ENCODE measurements at places on chromosomes 3 and 15.

DNA sequence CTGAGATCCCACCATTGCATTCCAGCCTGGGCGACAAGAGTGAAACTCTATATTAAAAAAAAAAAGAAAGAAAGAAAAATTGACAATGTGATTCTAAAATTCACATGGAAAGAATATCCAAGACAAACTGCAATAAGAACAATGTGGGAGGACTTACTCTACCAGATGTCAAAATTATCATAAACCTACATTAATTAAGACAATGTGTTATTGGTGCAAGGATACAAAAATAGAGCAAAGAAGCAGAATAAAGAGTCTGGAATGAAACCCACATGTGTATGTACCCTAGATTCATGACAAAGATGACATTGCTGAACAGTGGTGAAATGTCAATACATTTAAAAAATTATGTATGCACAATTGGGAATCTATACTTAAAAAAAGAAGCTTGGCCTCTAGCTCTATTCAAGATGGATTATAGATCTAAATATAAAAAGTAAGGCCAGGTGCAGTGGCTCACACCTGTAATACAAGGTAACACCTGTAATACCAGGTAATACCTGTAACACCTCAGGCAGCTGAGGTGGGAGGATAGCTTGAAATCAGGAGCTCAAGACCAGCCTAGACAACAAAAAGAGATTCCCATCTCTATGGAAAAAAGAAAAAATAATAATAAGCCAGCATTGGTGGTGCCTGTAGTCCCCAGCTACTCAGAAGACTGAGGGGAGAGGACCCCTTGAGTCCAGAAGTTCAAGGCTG lies 45.7 kb downstream of the ZBTB11 start:
- DNase-seq: no peak

- DNase-seq: no peak
Measured at GRCh38 chr3:178422406-178422805, 113.8 kb upstream of the KCNMB2 start.

DNA sequence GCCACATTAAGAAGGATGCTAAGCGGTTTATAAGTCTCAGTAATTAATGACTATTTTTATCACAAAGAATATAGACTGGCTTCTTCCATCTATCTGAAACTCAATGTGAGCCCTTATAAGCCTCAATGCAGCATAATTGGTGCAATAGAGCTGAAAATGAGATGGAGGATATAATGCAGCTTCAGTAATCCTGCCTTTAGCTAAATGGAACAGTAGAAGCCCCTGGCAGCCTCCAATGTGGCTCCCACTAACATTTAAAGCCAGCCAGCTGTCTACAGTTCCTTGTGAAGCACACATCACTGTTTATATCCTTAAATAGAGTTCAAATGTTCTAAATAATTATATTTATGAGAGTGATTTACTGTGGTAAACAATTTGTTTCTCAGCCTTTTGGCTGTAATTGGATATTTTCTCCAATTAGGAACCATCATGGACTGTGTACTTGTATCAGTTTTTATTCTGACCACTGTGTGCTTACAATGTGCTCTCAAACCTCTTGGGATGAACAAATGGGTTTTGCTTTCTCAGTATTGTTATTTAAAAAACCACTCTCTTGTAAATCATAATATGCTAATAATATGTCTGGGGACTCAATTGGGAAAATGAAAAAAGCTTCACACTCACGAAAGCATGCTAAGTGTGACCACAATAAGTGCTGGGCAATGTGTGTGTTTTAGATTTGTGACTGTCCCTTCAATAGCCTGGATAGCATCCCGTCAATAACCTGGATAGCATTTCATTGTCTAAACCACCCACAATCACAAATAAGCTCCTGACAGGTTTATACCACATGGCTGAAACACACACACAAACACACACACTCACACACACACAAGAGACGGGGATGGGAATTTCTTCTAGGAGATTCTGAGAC lies 366.6 kb downstream of the GBE1 start:
- no peak for DNase-seq

- no peak for DNase-seq
Measured at GRCh38 chr15:71706461-71707229, 103.7 kb upstream of the NR2E3 start.

- DNase-seq: no peak
Measured at GRCh38 chr15:65196637-65197336, 11.6 kb upstream of the CLPX start.

DNA sequence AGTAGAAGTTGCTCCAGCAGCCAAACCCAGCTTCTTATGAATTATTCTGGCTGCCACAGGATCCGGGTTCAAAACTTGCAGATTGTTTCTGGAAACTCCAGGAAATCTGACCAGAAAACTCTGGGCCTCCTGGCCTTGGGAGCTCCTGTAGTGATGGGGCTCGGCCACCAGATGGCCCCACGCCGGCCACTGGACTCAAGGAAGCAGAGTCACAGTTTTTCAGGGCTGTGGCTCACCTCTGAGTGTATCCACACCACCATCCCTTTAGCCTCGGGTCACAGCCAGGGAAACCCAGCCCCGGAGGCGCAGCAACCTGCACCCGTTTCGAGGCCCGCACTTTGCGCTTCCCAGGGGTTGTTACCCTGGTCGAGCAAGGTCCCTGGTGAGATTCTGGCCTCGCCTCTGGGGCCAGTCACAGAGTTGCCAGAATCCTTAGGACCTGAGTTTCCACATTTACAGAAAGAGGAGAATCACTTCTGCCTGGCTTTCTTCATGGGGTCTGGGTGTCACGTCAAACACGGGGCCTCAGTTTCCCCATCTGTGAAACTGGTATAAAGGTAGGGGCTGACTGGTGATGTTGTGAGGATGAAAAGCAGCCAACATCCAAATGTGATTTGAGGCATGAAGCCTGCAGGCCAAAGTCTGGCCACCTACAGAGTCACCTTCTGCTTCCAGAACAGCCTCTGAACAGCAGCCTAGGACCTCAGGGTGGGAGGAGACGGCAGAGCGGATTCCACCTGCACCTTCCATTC lies 53.5 kb upstream of the LCTL start:
- DNase-seq: no peak

- peak; percentile 31 for DNase-seq
Measured at GRCh38 chr3:42063888-42064287, 27.3 kb upstream of the TRAK1 start.

DNA sequence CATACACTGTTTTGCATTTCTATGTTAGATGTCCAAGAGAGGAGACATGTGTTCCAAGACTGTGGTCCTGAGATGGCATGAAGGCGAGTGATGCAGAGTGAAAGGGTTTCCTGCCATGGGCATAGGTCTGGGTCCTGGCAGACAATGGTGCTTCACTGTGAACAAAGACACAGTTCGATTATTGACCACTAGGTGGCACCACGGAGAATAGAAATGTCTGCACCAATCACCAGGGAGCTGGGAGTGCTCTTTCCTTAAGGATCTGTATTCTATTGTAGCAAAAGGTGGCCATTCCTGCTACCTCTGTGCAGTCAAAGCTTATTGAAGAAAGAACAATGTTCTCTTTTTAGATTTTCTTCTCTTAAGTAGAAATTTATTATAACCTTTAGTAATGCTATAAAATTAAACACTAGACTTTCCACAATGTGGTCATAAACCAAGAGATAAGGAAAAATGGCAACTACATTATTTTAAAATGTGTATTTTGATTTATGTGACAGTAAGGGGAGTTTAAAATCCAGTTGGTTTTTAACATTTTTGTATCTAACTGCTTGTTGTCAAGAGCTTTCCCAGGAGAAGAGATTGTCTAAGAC lies 88.7 kb downstream of the GABRG3 start:
- DNase-seq: peak; percentile 67

GRCh38 chr15:52800828-52801747 lies 11.0 kb upstream of the ONECUT1 start:
- no peak for DNase-seq

- no peak for DNase-seq
Measured at GRCh38 chr3:190053919-190054672, 66.6 kb downstream of the P3H2 start.

DNA sequence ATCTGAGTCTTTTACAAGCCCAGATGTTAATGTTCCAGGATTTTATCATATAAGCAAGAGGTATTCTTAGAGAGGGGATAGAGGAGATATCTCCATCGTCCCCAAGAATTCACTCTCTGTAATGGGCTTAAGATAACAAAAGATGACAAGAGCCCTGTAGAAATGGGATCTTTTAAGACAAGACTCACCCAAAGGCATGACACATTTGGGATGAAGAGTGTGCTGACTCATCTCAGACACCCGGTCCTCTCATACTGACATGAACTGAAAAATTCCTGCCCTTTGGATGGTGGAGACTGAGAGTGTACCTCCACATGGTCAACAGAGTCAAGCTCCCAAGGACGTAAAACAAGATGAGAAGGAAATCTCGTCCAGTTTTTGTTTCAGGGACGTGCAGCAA lies 11.0 kb downstream of the LEKR1 start:
- DNase-seq: no peak

DNA sequence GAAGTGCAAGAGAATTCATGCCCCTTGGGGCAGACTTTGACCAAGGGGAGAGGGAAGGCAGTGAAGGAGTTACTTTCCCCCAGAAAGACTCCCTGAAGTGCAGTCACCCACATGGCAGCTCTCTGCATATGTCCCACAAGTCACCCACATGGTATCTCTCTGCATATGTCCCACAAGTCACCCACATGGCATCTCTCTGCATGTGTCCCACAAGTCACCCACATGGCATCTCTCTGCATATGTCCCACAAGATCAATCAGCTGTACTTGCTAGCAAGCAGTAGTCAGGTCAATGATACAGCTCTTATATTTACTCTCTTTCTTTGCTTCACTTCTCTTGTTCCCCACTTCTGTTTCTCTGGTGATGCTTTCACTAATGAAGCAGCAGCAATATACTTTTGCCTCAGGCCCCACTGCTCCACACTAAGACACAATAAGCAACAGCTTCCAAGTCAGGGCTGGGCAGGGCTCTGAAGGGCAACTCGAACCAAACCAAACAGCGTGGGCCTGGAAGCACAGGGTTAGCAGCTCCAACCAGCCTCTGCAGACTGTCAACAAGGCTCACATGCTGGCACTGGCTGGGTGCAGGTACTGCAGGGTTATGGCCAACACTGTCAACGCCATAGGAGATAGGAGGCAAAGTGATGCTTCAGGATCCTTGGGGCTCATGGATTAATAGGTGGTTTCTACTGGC lies 46.7 kb downstream of the THBS1 start:
- no peak for DNase-seq

DNA sequence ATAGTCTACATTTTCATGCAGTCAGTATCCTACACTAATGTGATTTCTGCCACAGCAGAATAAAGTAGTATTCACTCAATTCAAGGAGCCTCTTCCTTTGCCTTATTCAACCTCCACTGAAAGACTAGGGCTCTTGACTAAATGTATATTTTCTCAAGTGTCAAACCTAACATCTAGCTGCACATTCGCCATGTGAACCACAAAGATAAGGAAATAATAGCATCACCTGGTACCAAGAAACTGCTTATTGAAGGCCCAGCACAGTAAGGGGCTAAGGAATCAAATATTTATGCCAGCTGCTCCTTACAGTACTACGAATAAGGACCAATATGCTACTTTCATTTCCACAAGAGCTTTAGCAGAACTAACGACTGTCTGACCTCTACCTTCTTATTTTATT lies 1.3 kb downstream of the SRP14 start:
- DNase-seq: no peak

DNA sequence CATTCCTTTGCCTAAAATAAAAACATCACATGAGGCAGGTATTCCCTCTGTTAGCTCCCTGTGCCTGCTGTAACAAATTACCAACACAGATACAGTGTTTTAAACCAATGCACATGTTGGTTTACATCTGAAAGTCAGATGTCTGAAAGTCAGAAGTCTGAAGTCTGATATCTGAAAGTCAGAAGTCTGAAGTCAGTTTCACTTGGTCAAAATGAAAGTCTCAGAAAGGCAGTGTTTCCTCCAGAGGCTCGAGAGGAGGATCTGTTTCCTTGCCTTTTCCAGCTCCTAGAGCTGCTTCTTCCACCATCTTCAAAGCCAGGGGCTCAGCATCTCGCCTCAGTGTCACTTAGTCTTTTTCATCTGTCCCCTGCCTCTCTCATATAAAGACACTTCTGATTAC lies 22.0 kb downstream of the SST start:
- DNase-seq: no peak

- no peak for DNase-seq
Measured at GRCh38 chr3:74403307-74403706, 211.2 kb downstream of the CNTN3 start.

DNA sequence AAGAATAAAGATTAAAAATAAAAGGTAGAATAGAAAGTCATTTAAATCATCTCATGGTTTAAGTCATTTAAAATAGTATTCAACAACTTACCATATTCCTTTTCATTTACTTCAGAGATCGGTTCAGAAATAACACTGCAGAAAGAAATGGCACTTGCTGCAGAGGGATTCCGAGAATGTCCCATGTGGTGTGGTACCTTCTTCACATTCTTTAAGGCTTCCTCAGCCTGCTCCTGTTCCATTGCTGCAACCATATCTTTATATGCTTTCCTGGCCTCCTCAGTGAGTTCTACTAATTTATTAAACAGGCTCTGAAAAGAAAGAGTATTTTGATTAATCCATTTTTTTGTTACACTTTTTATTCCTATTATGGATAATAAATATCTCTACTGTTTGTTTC lies 32.6 kb upstream of the SHC4 start:
- no peak for DNase-seq

- DNase-seq: no peak
Measured at GRCh38 chr15:59567324-59567723, 44.3 kb upstream of the GCNT3 start.

- DNase-seq: no peak
Measured at GRCh38 chr3:169895072-169895471, 16.3 kb upstream of the SAMD7 start.

DNA sequence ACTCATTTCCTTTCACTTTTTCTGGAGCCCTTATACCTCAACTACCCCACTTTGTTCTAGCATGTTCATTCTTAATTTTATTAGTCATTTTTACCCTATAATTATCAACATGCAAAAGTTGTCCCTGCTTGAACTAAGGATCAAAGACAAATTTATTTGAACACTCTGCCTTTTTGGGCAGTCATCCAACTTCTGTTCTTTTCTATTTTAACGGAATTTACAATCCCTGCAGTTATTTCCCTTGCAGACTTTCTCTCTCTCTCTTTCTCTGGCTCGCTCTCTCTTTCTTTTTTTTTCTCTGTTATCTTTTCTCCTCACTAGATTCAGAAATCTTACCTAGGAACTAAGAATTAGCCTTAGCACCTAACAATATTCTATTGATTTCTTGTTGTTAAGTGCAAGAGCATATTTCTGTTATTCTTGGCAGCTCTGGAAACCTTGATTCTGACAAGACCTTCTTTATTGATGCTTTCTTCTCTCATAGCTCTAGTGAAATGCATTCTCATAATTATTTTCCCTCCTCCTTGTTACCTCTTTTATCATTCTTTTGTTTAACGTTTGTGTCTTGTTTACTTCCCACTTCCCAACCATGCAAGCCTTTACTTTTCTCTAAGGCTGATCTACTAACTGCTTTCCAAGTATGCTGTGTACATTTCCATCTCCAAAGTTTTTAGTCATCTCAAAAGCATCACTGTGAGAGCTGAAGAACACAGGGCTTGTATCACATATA lies 951.6 kb downstream of the DIPK2A start:
- DNase-seq: no peak

- DNase-seq: no peak
Measured at GRCh38 chr3:184440151-184440550, 60.3 kb downstream of the CHRD start.
